ENCODE measurements at places on chromosomes 13 and 19.

DNA sequence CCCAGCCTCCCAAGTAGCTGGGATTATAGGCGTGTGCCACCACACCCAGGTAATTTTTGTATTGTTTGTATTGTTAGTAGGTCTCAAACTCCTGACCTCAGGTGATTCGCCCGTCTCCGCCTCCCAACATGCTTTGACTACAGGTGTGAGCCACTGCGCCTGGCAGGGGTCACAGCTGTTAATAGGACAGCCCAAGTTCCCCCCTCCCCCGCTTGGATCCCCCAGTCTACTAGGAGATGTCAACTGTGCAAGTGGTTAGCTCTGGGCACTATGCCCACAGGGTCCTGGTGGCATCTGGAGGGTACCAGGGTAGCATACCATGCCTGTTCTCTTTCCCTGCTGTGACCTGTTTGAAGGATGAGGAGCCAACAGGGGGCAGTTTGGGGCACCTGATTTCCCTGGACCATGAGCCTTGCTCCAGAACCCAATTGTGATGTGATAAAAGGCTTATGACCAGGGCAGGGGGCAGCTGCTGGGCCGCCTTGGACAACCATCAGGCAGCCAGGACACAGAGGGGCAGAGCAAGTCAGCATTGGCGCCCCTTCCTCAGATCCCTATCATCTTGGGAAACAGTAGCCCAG lies at the start of gene TSPAN16:
Gene TSPAN16 (plus strand): TSS at position 496 of the 581 bp plus-strand sequence. CDS start 138 bp downstream, outside the sequence.
- no peak for DNase-seq

- no peak for DNase-seq
These were observed 66.6 kb downstream of the ARHGEF18 start for GRCh38 chr19:7415163-7415856.

DNA sequence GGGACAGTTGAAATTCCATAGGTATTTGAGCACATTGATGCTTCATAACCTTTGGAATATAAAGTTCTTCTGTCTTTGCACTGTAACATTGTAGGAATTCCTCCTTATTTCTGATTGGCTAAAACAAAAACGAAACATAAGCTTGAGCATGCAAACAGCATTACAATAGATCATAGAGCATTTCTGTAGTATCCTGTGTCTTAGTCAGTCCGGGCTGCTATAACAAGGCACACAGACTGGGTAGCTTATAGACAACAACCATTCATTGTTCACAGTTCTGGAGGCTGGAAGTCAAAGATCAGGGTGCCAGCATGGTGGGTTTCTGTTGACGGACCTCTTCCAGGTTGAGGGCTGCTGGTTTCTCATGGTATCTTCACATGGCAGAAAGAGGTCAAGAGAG lies 188.7 kb upstream of the SOX21 start:
- DNase-seq = no peak

DNA sequence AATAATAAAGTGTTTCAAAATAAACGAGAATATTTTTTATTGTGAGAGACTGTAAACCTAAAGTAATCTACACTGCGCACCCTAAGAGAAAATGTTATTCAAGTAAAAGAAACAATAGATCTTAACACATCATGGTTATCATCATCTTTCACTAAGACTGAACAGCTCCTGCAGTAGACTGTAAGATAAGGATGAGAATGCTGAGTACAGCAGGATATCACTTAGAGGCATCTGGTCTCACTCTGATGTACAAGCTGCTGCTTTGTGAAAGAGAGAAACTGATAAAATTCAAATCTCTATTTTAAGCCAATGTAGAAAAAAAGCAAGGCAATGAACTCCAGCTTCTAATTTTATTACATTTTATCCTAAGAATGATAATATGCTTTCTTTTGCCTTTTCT lies 261.7 kb upstream of the HTR2A start:
- DNase-seq = no peak

GRCh38 chr13:111924678-111925075 lies 142.3 kb upstream of the SOX1 start:
- DNase-seq = no peak

Measured in activated naive CD4-positive, alpha-beta T cell treated with anti-CD3 and anti-CD28 coated beads, Interleukin-2, amount 50 U/mL, for 16 hours (primary cell).